Stimulated activated naive CD4-positive, alpha-beta T cell treated with Interleukin-2 at 50 U/mL for 16 hours (primary cell): ENCODE measurements at places on chromosomes 13 and 19.

- no peak for DNase-seq
Observed at GRCh38 chr13:78028960-78029359, 110.3 kb upstream of the EDNRB start.

- no peak for DNase-seq
Observed at GRCh38 chr13:37273836-37274235, 168.4 kb upstream of the CSNK1A1L start.

DNA sequence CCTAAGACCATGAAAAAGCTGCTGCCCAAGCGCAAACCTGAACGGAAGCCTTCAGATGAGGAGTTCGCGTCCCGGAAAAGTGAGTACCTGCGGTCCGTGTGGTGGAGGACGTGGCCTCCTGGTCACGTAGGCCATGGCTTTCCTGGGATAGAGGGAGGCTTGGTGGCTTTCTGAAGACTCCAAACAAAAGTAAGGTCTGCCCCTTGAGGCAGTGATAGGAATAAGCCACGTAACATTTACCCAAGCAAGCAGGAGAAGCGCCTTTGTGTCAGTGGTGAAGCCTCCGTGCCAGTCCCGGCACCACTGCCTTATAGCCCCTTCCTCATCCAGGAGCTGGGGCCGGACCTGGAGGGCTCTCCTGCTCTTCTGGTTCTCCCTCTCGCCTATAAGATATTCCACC lies 34.3 kb upstream of the TEX29 start:
- DNase-seq, result no peak

GRCh38 chr13:74569251-74569650 lies 435.0 kb upstream of the KLF12 start:
- no peak for DNase-seq

DNA sequence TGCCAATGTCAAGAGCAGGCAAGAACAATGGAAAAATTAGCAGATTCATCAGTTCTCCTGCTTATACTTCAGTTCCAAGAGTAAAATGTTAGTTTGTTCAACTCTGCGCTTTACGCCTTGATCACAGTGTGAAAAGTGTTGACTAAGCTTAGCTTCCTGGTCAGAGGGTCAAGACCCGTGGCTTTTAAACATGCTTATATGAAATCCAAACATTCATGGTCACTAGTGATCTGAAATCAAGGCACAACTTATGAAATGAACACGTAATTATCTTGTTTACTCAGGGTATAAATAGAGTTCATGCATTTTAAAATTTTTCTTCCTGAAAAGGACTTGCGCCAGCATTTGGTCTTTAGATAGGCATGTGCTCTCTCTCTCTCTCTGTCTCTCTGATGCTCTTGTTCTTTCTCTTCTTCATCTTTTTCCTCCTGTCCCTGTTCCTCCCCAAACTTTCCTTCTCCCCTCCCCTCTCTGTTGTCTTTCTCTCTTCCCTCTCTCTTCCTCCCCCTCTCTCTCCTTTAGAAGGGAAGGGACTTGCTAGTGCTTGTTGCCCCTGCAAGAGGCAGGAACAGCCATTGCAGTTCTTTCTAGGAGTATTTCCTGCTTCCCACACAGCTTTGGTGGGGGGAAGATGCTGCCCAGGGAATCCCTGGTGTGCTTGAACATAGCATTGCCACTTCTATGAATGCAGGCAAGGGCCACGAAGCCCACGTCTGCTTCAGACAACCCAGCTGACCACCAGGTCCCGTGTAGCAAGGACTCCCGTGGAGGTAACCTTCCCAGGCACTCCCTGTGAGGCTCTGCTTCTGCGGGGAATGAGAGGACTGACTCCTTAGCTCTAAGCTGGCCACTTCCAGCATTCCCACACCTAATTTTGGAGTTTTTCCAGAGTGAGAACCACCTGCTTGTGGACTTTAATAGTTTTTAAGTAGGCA lies 7.1 kb upstream of the ZNF536 start:
- no peak for DNase-seq

DNA sequence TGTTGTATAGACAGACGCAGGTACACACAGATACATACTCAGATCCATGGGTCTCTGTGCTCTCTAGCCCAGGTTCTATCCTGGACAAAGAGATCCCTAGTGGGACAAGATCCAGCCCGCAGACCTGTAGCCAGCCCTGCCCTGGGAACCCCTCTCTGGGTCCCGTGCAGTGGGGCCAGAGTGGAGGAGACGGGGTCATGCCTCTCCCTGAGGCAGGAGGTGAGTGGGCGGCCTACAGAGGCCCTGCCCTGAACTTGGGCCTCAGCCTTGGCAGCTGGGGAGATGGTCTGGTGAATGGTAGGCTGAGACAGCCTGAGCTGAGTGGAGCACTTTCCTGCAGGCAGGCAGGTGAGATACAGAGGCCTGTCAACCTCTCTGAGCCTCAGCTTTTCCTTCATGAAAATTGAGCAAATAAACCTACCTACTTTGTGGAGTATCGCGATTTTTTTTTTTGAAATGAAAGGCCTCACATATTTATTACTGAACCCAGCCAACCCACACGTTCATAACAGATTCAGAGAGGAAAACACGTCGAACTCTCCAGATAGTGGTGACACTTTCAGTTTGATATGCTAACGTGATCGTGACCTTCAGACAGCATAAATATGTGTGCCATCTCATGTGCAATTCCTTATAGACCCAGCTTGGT lies 3.4 kb upstream of the JUND start:
- DNase-seq, result peak; percentile 50

- no peak for DNase-seq
Observed at GRCh38 chr19:2303211-2303798, 4.6 kb downstream of the LINGO3 start.

DNA sequence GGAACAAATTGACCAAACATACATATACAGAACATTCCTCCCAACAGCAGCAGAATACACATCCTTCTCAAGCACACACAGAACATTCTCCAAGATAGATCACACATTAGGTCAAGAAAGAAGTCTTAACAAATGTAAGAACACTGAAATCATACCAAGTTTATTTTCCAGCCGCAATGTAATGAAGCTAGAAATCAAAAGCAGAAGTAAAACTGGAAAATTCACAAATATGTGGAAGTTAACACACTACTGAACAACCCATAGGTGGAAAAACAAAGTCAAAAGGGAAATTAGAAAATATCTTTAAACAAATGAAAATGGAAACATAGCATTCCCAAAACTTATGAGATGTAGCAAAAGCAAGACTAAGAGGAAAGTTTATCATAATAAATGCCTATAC lies 692.6 kb downstream of the DIAPH3 start:
- no peak for DNase-seq

DNA sequence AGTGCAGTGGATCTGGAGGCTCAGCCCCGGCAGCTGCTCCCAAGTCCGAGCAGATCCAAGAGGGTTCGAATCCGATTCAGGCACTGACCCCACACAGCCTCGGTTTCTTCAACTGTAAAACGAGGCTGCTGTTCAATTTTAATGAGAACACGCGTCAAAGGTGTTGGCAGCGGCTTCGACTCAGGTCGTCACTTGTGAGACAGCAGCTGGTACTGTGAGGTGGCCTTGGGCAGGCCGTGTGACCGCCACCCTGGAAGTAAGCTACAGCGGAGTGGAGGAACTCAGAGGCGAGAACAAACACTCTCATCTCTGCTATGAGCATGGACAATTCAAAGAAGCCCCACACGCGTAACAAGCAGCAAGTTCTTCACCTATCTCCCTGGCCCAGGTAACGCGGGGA lies 9.7 kb downstream of the MAP2K2 start:
- DNase-seq, result no peak

DNA sequence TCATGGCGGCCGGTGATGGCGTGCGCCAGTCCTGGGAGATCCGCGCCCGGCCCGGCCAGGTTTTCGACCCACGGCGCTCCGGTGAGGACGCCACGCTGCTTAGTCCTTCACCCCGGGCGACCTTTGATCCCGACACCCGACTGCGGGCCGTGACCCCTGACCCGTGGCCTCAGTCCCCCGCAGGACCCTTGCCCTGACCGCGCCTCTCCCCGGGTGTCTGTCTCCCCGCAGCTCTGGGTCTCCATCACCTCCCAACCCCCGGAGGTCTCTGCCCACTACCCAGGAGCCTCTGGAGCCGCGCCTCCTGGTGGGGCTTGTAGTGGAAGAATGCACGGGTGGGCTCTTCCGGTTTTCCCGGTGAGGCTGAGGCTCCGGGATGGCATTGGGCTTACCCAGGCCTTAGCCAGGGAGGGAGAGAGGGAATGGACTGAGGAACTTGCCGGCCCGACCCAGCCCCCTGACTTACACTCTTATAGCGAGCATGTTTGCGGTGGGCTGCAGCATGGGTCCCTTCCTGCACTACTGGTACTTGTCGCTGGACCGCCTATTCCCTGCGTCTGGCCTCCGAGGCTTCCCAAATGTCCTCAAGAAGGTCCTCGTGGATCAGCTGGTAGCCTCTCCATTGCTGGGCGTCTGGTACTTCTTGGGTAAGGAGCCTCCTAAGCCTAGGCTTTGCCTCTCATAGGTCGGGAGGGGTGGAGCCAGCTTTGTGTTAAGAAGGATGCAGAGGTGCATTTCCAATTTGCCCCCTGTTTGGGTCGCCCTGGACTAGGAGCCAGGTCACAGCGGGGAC lies 566 bp downstream of the MPV17L2 start:
- DNase-seq, result no peak
